ENCODE measurements at places on chromosomes 6 and 20.

DNA sequence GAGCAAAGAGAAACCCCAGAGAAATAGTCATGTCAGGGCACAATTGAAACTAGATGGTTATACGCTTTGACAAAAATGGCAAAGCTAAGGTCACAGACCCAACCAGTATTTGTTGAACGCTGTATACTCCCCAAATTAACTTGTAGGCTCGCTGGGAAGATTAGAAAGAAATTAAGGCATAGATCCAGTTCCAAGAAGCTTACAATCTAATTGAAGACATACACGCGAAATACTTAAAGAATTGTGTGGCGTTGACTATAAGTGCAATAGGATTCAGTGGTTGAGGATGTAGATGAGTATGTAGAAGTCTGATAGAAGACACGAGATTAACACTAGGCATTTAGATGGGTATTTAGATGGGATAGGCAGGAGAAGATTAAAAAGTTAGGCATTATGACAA, 525 bp downstream of the FAM229B start:
- DNase-seq: no peak

DNA sequence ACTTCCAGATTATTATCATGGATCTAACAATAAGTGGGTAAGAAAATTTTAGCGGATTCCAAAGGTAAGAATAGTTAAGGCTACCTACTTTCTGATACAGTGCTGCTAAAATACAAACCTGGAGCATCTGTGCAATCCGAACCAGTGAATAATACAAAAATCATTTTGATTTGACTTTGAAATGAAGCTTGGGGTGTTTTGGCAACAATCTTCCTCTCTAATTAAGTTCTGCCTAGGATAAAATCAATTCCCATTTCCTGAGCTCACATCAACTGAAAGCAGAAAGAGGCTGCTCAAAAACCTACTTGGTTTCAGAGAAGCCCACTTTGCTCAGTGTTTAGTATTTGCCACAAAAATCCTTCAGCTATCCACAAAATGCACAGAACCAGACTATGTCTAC, 18.7 kb upstream of the SH3BGRL2 start:
- no peak for DNase-seq

DNA sequence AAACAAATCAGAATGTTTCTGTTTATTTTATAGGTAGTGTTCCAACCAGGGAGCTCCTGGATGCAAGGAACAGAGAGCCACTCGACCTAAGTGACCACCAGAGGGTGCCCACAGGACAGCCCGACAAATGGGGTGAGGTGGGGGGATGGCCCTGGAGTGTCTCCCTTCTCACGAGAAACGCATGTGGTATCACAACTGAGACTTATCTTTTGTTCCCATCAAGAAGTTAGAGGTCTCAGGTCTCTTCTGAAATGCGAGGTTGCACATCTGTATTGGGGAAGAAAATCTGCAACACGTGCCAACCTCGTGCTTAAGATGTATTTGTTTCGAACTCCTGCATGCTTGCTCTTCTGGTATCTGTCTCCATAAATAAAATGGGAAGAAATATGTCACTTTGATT, 104.0 kb downstream of the ISM1 start:
- no peak for DNase-seq

- no peak for DNase-seq
Observed at GRCh38 chr20:38872491-38873049, 53.6 kb upstream of the FAM83D start.

DNA sequence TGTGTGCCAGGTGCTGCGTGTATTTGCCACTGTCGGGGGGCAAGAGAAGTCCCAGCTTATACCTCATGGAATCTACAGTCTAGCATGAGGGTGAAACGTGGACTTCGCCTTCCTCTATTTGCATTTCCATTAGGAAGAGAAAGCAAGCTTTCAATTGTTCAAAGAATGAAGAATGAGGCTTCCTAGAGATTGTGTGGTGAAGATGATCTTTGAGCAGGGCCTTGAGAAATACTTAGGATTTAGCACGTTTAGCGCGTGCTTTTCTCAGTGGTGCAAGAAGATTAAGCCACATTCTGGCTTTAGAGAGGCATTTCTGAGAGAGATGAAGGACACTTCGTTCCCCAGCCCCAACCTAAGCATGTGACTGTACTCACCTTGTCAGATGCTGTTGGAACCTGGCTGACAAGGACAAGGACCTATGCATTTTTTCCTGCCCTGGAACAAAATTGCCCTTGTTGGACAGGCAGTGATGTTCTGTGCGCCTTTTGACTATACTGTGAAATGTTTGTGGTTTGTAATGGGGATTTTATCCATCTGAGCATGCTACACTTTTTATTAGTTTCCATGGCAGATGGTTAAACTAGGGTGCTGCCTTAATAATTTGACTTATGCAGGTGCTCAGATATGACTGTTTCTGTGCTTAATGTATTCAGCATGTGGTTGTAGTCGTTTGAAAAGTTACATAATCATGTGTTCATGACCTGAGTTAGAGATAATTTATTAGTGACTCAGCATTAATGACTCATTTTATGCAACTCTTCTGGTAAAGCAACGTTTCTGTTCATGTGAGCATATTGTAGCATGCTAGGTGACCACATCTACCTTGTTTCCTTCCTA, 10.7 kb downstream of the TULP4 start:
- no peak for DNase-seq

- no peak for DNase-seq
Observed at GRCh38 chr20:46580613-46581205, 30.3 kb upstream of the OCSTAMP start.

- DNase-seq: no peak
Observed at GRCh38 chr6:75351570-75351969, 67.0 kb upstream of the TMEM30A start.

- DNase-seq: no peak
Observed at GRCh38 chr6:152669895-152670294, 27.8 kb upstream of the MYCT1 start.

DNA sequence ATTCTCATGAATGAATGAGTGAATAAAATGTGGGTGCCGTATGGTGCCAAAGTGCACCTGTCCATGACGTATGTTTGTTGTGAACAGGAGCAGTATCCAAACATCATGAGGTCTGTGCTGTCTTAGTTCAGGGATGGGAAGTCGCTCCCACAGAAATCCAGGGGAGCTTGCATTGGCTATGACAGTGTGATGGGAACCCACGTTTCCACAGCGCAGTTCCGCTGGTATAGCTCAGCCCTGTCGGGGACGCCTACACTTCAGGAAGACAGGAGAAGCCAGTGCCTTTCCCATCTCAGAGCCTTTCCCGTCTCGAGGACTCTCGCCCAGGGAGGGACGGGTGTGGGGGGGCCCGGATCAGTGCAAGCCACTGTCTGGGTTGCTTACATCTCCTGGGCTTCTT, 69.8 kb downstream of the DACT2 start:
- DNase-seq: no peak

DNA sequence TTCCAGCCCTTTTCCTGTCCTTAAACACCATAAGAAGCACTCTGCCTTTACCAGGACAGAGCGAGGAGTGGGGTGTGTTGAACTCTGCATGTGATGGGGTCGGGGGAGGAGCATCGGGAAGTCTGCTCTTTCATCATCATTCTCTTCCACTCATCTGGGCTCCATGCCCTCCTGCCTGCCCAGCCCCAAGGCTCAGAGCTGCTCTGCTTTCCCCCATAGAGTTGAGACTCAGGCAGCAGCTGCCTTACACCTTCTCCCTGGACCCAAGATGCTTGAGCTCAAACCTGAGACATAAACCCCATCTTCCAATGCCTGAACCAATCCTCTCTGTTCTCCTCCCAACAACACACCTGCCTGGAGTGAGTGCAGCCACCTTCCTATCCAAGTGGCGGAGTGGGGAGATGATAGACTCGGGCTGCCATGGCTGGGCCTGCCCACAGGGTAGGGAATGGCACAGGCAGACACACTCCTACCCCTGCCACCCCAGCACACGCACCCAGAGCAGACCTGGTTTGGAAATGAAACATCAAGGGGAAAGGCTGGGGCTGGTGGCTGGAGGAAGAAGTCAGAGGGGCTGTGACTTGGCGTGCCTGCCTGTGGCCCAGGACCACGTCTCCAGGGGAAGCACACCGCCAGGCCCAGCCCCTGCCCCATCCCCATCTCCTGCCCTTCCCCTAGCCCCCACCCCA, 28.4 kb downstream of the TFEB start:
- DNase-seq: no peak

GRCh38 chr6:45921691-45922281, 93.9 kb downstream of the CLIC5 start:
- DNase-seq: no peak

DNA sequence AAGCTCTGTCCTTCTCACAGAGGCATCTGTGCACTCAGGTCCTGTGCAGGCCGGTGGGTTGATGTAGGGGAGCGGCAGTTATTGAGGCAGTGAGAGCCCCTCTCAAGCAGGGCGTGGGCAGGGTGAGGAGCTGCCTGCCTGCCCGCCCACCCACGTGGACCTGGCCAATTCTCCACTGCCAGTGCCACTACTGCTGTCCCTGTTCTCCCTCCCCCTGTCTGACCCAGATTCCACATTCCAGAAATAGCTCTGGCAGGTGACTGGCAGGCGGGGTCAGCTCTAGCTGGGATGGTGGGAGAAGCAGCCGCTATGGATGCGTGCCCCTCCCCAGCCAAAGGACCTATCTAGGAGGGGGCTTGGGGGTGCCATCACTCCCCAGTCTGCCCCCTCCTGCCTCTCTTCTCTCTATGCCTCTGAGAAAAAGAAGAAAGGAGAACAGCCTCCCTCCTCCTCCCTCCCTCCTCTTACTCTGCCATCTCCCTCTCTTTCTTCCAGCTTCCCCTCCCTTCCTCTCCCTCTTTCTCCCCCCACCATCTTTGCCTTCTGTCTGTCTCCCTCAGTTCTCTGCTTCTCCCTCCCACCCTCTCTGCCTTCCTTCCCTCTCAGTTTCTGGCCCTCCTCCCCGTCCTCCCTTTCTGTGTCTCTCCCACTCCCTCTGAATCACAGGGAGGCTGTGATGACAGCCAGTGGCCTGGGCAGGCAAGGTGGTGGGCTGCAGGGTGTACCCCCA, 86.5 kb upstream of the MYL9 start:
- DNase-seq: no peak

DNA sequence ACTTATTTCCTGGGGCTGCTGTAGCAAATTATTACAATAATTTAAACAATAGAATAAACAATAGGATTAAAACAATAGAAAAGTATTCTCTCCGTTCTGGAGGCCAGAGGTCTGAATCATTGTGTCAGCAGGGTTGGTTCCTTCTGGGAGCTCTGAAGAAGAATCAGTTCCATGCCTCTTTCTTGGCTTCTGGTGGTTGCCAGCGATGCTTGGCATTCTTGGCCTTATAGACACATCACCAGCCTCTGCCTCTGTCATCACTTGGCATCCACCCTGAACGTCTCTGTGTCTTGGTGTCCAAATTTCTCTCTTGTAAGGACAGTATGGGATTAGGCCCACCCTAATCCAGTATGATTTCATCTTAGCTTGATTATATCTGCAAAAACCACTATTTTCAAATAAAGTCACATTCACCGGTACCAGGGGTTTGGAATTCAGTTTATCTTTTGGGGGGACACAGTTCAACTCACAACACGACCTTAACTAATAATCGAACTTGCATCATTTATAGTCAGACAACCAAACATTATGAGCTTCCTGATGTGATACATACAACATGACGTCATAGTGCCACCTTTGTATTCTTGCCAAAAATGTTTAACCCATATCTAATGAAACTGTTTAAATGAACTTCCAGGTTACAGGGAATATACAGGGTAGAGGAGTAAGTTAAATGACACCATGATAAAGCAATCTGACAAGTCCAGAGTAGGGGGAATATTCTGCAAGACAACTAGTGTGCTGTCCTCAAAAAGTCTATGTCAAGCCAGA, 84.7 kb upstream of the RNF24 start:
- DNase-seq: no peak

DNA sequence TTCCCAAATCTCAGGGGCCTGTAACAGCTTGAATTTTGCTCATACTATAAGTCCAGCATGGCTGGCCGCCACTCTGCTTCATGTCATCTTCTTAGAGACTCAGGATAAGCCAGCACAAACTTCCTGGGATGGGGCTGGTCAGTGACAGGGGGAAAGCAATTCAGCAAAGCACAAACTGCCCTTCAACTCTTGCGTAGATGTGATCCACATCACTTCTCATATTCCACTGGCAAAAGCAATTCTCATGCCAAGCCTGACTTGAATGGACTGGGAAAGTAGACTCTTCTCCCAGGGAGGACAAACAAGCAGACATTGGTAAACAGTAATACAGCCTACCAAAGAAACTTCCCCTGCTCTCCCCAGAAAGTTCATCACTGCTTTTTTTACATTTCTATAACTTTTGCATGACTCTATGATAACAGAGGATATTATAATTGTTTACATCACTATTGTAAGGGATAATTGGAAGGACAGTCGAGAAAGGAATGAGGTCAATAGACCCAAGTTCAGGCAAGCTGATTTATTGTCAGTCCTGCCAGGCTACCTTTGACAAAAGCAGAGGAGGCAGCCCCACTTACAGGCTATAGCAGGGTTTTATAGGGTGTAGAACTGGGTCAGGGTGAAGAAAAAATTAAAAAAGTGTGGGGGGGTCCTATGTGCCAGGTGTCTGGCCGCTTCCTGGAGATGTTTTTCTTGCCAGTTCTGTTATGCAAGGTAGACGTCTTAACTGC, 37.4 kb downstream of the RBM24 start:
- DNase-seq: no peak

DNA sequence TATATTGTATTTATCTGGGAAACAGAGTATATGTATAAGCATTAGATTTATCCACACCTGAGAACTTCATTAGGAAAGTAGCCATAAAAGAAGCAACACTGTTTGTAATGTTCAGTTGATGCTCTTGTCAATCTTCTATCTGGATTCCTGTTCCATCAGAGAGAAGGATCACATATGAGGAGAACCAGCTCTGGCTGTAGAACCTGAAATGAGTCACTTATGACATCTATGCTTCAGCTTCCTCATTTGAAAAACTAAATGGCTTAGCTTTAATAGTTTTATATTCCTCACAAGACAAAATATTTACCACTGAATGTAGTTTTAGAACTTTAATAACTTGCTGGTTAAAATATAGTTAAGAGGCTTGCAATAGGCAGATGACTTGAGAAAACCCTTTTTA, 144.7 kb downstream of the TASP1 start:
- DNase-seq: no peak

GRCh38 chr6:45983062-45983461, 32.6 kb downstream of the CLIC5 start:
- DNase-seq: no peak

DNA sequence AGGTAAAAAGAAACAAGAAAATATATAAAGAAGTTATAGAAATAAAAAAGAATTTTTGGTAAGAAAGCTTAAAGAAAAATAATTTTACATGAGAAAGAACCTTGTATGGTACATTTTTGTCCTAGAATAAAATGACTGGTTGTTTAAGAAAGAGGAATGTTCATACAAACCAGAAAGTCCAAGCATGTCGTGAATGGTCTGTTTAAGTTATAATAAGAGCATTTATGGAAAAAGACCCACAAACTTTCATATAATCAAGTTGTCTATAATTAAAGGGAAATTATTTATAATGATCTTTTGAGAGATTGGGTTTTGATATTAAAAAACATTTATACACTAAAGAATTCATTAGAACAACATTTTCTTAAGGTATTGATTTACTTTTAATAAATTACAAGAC, 27.8 kb upstream of the FAM110A start:
- DNase-seq: no peak

DNA sequence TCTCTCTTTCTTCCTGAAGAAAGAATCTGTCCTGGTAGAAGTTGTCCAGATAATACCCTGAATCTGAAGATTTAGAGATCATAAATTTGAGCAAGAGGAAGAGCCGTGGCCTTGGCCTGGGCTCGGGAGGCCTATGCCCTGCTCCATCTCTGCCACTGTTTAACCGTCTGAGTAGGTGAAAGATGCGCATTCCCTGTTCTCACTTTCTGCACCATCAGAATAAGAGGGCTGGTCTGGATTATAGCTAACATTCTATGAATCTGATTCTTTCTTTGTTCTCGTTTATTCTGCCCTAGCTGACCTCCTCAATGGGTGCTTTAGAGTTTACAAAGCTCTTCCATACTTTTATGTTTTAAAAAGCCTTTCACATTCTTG, 51.3 kb downstream of the ELOVL4 start:
- no peak for DNase-seq
